ENCODE measurements at places on chromosomes 6 and 20.

DNA sequence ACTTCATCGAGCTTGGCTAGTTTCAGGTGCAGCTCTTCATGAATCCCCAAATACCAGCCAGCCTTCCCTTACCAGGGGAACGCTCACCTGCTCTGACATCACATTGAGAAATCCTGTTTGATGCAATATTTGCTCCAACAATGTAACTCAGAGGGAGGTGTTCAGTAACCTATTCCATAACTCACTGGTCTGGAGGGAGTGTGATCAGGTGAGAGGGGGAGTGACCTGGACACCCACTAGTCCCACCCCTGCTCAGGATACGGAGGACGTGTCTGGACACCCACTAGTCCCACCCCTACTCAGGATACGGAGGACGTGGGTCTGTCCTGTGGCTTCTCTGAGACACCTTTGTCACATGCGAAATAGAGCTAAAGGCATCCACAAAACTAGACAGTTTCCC is 70.3 kb downstream of the HUS1B start:
- no peak for DNase-seq

- no peak for DNase-seq
Measured at GRCh38 chr6:90233994-90234393, 62.6 kb downstream of the BACH2 start.

DNA sequence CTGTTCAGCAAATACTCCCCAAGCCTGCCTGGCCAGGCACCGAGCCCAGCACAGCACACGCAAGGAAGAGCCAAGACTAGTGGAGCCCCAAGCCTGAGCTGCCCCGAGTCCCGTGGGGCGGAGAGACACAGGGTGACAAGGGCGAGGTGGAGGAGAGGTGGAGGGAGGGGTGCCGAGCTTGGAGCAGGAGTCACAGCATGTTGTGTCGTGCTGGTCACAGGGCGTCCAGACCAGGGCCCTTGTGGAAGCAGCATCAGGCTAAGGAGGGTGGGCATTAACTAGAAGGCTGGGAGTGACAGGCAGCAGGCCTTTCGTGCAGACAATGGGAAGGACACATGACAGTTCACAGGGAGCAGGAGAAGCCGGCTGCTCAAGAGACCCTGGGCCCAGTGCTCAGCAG is 391.6 kb downstream of the TAF4 start:
- DNase-seq: no peak

DNA sequence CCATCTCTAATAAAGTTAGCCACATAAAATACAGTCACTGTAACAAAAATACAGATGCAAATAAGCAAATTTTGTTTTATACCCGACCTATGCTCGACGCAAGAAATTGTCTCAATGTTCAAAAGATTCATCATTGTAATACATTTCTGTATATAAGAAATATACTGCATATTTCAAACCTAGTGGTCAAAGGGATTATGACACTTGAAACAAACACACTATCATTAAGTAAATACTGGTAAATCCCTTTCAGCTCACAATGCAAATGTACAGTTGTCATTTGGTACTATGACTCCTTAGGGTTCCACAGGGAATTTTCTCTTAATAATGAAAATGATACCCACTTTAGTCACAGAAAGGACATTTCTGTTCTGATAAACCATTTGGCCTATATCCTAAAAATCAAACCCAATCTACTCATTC is 2.2 kb downstream of the HIVEP2 start:
- no peak for DNase-seq

DNA sequence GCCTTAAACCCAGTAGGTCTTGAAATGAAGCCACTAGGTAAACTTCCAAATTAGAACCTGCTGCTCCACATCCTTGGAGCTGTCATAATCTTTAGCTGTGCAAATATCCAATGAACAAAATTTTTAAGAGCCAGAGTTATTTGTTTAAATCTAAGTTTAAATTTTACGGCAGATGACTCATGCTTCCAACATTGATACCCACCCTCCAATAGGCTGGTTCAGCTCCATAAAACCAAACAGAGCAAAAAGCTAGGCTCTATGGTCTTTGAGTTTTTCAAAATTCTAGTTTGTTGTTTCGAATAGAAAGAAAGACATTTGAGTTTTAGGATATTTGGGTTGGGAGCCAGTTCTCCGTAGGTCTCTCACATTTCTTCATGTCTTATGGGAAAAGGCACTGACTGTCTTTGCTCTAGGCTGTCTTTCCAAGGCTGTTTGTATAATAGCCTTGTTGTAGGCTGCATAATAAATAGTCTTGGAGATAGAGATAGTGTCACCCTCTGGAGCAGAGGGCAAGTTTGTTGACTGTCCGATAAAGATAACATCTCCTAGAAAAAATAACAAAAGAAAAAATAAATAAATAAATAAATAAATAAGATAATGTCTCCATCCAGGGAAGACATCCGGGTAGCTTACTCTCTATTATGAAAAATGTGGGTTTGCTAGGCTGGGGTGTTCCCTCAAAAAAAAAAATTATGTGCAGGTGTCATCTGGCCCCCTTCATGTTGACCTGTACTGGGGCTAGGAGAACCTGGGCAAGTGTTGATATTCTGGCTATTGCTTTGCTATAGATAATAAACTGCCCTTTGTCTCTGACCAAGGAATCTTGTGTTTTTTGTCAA is 36.5 kb downstream of the SLC2A12 start:
- no peak for DNase-seq

GRCh38 chr6:6569096-6569810 is 19.3 kb upstream of the LY86 start:
- DNase-seq: no peak

GRCh38 chr6:40932366-40932765 is 106.7 kb downstream of the UNC5CL start:
- DNase-seq: no peak

All from MG63 (cell line).